ENCODE measurements at places on chromosomes 1 and 21.

DNA sequence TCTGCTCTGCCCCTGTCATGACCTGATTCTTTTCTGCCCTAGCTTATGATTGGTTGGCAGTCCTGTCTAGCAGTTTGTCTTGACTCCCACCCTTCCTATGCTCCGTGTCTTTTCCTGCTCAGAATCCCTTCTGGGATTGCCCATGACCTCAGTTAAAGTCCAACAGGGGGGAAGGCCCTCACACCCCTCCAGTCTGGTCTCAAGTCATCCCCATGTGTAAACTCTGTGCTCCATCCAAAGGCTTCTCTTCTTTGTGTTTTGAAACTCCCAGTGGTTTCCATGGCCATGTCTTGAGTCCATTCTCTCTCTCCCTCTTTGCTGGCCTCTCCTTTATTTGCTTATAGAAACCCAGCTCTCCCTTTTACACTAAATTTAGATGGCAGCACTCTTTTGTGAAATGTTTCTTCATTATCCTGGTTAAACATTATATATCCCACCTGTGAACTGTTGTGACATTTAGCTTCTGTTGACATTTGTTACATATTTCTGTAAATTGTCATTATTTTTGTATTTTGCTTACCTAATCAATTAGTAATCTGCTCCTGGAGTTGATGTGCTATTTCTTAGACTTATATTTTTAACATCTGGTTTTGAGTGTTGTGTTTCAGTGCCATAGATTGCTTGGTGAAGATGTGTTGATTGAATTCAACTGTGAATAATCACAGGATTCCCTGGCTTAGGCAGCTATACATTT lies 48.9 kb upstream of the GCLM start:
- DNase-seq = no peak

GRCh38 chr1:101363891-101364318 lies 127.1 kb downstream of the S1PR1 start:
- DNase-seq = no peak

DNA sequence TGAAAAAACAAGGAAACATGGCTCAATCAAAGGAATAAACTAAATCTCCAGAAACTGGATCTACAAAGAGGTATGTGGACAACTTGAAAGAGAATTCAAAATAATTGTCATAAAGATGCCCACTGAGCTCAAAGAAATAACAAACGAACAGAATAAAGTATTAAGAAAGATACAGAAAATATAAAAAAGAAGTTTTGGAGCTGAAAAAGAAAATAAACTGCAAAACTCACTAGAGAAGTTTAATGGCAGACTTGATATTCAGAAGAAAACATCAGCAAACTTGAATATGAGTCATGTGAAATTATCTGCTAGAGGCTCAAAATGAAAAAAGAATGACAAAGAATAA lies 208.1 kb upstream of the SAMSN1 start:
- DNase-seq = no peak

DNA sequence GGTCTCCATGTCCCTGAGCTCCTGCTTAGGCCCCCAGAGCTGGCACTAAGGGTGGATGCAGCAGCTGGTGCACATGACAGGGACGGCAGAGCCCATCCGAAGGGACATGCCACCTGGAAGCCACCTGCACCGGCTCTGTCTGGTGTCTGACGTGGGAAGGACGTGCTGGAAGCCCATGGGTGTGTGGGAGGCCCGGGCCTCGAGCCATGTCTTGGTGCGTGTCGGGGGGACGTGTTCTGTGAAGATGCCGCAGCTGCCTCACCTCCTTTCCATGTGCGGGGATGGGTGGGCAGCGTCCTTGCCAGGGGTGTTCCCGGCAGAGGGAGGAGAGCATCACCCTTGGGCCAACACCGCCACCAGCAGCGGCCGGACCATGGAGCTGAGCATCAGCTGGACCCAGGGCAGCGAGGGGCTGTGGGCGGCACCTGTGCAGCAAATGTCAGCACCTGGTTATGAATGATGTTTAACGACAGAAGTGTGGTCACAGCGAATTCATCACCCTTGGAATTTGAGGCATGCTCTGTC lies 15.5 kb upstream of the POFUT2 start:
- DNase-seq = no peak

DNA sequence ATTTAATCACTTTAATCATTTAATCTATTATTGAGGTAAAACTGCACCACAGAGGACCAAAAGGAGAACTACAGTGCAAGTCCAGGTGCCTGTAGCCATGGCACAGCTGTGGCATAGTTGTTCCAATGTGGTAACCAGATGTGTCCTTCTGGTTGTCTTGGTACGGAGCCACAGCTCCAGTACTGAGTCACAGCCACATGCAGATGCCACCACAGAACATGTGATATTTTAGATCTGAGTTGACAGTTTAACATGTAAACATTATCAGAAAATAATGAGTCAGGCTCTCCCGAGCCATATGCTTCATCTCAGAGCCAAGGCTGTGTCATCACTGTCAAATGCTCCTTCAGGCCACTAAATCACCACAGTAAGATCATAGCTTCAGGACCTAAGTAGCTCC lies 56.4 kb upstream of the RGS7 start:
- DNase-seq = no peak

DNA sequence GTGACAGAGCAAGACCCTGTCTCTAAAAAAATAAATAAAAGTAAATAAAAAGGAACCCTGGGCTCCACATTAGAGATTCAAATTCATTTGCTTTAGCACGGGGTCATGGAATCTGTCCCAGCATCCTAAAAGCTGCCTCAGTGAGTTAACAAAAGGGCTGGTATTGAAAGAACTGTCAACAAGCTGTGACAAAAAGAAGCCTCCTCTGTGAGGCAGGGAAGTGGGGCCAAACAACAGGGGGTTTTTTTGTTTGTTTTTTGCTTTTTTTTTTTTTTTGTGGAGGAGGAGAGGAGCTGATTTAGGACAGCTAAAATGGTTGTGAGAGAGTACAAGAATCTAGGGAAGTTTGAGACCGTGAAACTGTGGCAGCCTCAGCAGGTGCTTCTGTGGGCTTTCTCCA lies 115.7 kb downstream of the LIPI start:
- no peak for DNase-seq

DNA sequence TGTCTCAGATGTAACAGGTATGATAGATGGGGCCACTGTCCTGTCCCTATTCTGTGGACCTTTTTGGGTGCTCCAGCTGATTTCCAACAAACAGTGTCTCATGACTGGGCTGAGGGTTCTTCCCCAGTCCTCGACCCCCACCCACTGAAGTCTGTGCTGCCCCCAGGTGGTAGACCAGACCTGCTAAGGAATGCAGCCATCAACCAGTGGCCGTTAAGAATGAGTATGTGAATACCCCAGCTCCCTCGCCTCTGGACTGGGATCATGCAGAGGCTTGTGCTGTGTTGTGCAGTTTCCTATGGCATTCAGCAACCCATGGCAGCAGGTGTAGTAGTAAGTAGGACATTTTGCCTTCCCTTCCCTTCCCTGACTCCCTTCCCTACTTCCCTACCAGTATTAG lies 183.1 kb upstream of the KAZN start:
- DNase-seq = no peak

DNA sequence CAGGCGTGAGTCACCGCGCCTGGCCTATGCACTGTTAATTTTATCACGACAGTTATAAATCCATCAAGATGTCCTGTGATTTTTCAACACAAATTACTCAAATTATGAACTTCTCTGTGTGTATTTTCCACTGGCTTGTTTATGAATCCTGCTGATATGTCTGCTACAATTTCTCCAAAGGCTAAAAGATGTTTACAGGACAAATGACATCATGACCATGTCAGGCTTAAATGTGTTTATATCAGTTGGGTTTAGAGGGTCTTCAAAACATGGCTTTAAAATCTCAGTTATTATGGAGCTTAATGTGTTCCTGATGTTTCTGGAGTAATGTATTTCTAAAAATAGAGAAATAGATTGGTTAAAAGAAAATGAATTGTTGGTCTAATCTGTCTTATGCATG lies 44.0 kb upstream of the ERG start:
- DNase-seq = no peak

DNA sequence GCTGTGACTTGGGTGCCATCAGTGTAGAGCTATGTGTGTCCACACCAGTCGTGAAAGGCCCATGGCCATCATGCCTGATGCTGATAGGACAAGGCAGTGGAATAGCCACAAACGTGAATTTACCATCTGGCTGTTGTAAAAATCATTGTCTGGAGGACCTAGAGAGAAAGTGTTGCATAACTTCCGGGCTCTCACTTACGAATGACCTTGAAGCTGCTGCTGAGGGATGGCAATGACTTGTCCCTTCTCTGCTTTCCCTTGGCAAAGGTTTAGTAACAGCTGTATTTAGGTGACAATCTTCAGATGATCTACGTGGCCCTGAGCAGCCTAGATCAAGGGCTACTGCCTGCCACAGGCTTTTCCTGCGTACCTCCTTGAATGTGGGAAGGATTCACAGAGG lies 5.8 kb downstream of the ATP1B1 start:
- DNase-seq = no peak

DNA sequence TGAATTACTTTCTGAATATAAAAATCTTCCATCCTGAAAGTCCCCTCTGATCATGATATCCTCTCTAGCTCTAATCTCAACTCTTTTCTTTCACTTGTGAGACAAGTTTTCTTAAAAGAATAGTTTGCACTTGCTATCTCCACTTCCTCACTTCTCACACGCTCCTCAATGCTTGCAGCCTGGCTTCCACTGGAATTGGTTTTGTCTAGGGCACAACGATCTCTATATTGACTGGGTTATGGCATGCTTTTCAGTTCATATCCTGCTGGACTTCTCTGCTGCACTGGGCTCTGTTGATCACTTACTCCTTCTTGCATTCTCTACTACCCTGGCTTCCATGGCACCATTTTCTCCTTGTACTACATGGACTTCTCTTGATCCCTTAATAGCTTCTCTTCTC lies 474 bp downstream of the FCRLA start:
- DNase-seq = no peak

- DNase-seq = no peak
Measured at GRCh38 chr1:148385371-148386030, 97.6 kb downstream of the PPIAL4G start.

DNA sequence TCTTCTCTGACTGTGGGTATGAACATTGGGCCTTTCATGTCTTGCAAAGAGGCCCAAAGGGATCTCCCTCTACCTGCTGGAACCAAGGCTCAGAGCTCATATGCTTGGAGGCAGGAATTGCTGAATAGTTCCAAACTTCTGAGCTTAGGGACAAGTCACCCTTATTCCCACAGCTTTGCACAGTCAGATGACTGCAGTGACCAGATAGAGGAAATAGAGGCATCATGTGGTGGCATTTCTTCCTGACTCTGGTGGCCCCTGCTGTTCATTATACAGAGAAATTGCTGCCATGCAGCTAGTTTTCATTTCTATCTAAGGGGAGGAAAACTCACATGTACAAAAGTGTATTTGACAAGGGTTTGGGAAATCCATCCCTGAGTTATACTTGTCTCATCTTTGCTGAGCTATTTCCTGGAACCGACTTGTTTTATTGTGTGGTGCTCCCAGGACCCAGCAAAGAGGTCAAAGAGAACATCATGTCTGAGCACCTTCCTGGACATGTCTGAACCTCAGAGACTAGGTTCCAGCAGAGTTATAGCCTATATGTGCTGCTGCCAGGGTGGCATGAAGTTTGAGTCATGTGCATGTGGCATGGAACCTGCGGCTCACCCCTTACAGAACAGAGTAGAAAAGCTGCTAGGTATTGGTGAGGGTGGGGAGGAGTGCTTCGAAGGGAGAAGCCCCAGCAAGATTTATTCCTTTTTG lies 131.2 kb downstream of the PIK3R3 start:
- DNase-seq = no peak

DNA sequence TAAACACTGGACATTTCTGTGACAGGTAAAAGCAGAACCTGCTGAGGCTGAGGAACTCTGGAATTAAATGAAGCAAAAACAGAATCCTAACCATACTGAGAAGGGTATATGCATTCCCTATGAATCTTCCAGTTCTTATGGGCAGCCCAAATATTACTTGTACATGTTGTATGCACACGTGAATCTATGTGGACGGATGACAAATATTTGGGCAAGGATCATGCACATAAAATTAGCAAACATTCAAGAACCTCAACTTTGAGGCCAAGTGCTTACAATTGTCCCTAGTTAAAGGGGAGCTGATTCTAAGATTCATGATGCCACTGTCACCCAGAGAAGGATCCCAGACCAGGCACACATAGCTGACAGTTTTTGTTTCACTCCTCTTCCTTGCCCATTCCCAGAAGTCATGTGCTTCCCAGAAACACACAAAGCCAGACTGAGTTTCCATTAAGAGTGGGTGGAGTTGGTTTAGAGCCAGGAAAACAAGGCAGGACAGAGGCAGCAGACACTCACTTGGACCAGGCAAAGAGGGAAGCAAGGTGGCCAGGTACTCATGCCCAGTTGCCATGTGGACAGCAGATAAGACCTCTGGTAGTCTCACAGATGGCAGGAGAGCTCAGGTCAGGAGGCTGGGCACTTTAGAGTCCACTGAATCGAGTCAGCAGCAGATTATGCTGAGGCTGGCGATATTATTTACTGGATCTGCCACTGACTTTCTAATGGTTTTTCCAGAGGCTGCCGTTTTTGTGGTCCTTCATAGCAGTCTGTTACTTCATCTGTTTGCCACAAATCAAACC lies 25.6 kb downstream of the AK2 start:
- no peak for DNase-seq

DNA sequence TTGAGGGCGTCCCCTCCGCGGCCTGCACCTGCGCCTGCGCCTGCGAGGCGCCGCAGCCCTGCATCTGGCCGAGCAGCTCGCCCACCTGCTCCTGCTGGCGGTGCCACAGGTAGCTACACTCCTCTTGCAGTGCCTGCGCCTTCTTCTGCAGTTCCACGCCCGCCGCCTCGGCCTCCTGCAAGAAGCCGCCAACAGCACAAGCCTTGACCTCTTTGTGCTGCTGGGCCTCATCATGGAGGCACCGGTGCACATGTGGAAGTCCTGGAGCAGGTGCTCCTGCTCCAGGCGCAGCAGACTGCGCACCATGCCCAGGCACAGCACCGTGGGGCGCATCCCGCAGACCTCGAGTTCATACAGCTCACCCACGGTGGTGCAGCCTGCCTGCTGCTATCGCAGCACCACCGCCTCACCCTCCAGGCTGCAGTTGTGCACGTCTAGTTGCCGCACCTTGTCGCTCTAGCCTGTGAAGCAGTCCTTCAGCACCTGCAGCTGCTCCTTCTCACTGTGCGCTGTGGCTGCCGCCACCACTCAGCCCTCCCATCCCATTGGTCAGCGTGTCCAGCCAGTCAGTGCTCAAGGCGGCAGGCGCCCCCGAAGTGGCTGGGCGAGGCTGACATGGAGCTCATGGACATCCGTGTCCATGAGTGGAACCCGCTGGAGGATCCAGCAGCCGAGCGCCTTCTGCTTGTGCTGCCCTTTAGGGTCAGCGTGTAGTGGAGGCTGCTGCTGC lies 12.2 kb upstream of the CD2 start:
- DNase-seq = no peak

DNA sequence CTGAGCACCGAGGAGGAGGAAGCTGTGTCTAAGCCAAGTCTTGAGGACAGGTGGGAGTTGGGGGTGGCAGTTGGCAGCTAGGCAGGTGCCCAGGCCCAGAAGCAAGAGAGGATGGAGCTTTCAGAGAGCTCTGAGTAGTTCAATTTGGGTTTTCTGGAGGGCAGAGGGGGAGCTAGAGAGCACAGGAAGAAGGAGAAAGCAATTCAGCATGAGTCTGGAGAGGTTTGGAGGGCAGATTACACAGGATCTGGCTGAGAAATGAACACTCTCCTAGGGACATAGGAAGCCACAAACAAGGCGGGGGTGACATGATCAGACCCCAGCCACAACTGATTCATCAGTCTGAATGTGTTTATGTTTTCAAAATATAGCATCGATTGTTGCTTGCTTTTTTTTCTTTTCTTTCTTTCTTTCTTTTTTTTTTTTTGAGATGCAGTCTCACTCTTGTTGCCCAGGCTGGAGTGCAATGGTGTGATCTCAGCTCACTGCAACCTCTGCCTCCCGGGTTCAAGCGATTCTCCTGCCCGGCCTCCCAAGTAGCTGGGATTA lies 23.8 kb downstream of the PTPRF start:
- DNase-seq = no peak

GRCh38 chr1:26351590-26352337 lies 2.2 kb downstream of the CRYBG2 start:
- no peak for DNase-seq
